ENCODE measurements at places on chromosomes 3 and 15. TPM values are rescaled to one million over a fixed set of nuclear protein-coding genes. Genes with fewer than 3 reads are reported as not detected.

The SLC22A13 gene
- polyA plus RNA-seq: 3.8 TPM

The UTS2B gene
- 0.52 TPM for polyA plus RNA-seq

The APBA2 gene
- 11.6 TPM for polyA plus RNA-seq

- no peak for DNase-seq
Measured at GRCh38 chr3:63807961-63808565, 11.0 kb upstream of the C3orf49 start.

DNA sequence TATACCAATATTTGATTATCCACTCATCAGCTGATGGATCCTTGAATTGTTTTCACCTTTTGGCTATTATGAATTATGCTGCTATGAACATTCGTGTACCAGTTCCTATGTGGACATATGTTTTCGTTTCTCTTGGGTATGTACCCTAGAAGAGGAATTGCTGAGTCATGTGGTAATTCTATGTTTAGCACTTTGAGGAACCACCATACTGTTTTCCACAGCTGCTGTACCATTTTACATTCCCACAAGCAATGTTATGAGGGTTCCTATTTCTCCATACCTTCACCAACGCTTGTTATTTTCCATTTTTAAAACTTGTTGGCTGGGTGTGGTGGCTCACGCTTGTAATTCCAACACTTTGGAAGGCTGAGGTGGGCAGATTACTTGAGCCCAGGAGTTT lies 62.9 kb downstream of the RPLP1 start:
- DNase-seq: no peak

DNA sequence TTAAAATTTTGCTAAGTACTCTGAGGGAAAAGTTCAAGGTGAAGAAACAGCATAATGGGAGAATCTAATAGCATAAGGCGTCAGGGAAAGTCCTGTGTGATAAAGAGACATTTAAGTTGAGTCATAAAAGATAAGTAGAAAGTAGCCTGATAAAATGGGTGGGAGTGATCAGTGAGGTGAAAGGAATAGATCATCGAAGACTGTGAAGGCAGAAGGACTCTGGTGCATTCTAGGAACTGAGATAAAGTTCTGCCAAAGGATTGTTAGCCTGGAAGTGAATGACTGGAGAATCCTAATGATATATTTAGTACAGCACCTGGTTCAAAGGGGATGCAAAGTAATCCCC lies 149.9 kb downstream of the CFAP20DC start:
- DNase-seq: no peak

GRCh38 chr15:83474578-83474977 lies 27.4 kb downstream of the SH3GL3 start:
- no peak for DNase-seq

GRCh38 chr3:159632851-159633250 lies 355.8 kb upstream of the IL12A start:
- DNase-seq: no peak
